T1000 (cell line): ENCODE measurements at places on chromosomes 2 and 18.

DNA sequence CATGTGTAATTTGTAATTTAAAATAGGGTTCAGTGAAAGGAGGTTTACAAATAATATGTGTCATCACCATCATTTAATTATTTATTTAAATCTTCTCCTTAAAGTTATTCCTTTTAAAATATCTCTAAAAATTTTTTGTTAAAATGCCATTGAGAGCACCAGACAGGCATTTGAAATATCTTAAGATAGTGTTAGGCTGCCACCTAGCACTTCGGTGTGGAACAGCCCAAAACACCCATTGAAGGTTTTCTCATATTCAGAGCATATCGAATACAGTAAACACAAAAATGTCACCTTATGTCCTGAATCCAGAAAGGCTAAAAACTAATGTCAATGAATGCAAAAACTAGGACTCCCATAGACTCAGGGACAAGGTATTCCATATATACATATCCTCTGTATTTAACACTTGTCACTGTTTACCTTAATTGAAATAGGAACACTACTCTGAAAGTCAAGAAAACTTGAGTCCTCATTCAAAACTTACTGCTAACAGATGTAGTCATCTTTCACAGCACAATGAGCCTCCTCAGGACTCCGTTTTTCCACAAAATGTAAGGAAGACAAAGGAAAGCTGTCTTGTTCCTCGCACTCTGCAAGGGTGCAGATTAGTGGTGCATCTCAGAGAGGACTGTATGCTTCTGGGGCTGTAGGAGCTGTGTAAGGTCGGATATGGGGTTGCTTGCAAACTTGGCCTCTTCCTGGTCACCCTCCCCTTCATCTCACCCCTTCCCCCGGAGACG, 329.5 kb downstream of the PAX3 start:
- no peak for DNase-seq

- DNase-seq, result no peak
These were observed 68.3 kb downstream of the BABAM2 start for GRCh38 chr2:27958711-27959378.

DNA sequence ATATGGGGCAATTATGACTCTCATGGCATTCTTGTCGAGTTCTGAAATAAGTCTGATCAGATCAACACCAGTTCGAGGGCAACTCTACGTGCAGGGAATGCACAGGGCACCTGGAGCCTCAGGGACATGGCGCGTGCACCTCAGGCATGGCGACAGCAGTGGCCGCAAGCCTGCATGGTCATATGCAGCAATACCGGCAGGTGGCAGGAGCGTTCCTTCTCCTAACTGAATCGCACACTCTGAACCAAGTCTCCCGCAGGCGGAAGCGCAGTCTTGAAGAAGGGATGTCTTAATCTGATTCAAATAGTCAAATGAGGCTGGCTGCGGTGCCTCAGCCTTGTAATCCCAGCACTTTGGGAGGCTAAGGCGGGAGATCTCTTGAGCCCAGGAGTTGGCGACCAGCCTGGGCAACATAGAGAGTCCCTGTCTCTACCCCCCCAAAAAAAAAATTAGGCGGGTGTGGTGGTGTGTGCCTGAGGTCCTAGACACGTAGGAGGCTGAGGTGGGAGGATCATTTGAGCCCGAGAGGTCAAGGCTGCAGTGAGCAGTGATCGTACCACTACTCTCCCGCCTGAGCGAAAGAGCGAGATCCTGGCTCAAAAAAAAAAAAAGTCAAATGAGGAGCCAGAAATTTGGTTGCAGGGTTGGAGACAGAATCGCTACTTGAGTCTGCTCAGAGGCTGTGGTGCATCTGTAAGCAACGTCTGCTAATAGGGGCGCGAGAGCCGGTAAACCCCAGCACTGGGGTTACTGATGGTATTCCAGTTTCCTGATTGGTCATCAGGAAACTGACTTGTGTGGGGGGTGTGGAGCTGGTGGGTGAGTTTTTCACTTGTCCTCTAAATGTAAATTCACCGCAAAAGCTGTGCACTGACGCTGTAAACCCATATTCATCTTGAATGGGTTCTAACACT, 28.8 kb downstream of the FHL2 start:
- DNase-seq, result no peak

- DNase-seq, result no peak
These were observed 18.7 kb downstream of the NBEAL1 start for GRCh38 chr2:203033395-203033794.

DNA sequence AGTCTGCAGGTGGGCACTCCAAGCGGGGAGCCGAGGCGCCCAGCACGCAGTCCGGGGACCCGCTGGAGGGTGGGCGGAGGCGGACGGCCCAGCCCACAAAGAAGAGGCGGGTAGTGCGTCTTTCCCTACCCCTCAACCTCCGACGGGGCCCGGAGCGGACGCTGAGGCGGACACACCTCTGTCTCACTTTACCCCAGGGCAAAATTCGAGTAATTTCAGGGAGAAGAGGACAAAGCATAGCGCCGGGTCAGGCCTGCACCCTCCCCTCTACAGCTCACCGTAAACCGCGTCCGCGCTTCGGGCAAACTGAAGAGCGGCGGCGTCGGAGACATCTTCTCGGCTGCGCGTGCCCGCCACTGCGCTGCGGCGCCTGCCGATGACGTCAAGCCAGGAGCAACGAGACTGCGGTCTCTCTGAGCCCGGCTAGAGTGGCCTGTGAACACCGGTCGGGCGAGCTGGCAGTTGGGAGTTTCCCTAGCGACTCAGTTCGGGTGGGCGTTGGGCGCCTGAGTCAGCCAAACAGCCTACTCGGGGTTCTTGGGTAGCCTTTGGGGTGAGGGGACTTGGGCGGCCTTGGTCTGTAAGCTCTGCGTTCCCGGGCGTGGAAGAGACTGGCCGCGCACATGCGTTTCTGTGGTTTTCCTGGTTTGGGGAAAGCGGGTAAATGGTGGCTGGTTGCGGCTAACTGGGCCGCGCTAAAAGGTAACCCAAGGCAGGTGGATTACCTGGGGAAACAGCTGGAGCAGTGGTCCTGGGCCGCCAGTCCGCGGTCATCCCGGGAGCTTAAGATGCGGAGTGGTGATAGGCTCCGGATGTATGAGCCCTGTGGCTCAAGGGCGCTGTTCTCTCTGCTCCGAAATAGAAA, at the start of gene THOC1:
THOC1 (minus strand) TSS at position 360 of the 865 bp plus-strand sequence; CDS start at position 332, 28 bp downstream.
- DNase-seq, result peak; percentile 65

DNA sequence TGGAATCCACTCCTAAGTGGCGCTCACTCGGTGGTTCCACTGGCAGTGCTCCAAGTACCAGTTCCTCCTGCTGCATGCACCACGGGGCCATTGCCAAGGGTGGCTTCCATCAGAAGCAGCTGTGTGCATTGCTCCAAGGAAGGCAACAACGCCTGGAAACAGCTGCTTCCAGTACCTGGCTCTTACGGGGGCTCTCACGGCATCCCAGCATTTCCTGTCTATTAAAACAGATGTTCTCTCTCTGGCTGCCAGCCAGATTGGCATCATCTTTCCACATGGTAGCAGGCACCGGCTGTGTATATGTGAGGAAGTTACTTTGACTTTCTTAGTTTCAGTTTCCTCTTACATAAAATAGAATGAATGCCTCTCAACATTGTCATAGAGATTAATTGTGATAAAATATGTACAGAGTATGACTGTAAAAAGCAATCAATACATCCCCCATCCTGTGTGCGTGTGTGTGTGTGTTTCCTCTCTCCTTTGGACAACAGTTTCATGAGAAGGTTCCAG, 84.9 kb downstream of the CMPK2 start:
- DNase-seq, result no peak

DNA sequence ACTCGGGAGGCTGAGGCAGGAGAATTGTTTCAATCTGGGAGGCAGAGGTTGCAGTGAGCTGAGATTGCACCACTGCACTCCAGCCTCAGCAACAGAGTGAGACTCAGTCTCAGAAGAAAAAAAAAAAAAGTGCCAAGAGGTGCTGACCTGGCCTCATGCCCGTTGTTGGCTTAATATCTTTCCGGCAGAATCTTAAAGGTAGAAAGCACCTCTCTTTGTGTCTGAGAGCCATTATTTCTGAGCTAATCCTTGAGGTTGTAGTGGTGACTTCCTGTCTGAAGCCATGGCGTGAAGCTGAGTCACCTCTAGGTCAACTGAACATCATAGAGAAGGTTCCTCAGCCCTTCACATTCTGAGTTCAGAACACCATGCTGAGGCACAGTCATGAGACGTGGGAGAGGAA, 60.4 kb downstream of the WDSUB1 start:
- no peak for DNase-seq

DNA sequence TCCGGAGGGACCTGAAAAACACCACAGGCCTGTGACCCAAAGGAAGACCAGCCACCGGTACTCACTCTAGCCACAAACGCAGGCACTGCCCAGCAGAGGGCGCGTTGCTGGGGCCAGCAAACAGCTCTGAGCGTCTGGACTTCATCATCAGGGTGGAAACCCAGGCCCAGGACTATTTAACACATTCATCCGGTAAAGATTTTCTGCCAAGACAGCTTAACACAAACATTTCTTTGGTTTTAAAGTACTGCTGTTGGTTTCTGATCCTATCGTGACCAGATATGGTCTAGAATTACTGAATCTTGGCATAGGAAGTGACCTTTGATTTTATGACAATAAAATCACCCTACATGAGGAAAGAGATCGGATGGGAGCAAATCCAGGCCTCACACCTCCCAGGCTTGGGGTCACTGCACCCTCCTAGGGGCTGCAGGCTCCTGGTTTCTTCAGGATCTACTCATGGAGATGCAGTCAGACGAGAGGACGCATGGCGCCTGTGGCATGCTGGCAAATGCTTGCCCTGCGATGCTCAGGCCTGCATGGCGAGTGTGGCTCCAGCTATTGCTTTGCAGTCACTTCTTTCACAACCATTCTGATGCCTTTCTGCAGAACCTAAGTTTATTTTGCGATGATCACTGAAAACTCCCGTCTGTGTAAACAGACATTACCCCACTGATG, 130.4 kb downstream of the COL4A4 start:
- DNase-seq, result no peak

DNA sequence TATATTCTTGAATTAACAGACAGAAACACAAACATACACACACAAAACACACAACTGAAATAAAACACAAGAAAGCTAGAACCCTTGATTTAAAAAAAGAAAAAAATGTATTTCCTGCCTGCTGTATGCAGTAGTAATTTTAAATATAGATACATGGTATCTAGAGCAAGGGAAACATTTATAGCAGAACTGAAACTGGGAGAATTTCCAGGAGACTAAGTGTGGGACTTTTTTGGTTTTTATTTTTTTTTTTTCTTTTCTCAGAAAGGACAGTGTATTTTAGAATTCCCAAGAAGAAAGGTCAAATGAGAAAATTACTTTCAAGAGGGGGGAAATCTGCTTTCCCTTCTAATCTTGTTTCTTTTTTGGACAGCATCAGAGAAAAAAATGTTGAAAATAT, 558.9 kb upstream of the PKDCC start:
- no peak for DNase-seq

DNA sequence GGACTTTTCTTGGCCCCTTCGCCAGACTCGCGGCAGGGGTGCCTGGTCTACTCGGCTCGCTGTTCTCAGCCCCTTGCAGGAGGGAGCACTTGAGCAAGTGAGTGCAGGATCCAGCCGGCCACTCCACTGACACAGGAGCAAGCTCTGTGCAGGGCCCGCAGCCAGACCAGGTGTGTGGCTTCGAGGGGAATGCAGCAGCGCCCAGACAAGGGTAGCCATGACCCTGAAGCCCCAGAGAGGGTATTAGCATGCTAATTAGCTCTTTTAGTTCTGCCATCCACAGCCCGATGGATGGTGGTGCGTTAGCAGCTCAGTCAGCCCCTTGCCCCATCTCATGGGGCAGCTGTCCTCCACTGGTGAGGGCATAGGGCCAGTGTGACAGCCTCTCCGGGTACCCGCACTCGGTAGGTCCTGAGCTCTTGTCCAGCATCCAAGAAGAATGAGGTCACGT, 103.2 kb upstream of the HS6ST1 start:
- DNase-seq, result no peak

DNA sequence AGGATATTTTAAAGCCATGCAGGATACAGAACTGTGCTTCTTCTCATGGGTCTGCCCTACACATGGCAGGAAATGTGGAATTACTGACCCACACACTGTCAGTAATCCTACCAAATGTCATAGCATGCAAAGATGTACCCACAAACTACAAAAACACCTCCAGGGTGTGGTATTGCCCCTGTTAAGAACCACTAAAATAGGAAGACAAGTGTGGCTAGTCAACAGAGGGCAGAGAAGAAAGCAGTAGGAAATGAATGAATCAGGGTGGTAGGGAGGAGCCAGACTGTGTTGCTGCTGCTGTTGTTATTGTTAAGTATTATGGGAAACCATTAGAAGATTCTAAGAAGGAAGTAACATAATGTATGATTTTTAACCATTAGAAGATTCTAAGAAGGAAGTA, 556.7 kb upstream of the ACVR2A start:
- DNase-seq, result no peak

DNA sequence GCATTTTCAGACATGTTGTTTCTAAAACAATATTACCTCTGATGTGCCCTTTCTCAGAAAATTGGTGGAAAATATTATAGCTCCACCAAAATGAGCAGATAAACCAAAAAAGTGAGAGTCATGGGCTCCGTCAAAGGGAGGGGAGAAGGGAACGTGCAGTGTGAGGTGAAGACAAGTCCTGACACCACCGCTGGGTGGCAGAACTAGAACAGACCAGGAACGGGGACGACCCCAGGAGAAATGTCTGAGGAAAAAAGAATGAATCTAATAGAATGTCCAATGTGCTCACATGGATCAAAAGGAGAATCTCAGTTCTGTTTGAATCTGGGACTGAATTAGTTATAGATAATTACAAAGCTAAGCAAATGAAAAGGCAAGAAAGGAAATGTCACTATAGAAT, 22.6 kb upstream of the BCL2 start:
- no peak for DNase-seq

GRCh38 chr2:84906108-84906899, 848 bp downstream of the TMSB10 start:
- DNase-seq, result no peak

DNA sequence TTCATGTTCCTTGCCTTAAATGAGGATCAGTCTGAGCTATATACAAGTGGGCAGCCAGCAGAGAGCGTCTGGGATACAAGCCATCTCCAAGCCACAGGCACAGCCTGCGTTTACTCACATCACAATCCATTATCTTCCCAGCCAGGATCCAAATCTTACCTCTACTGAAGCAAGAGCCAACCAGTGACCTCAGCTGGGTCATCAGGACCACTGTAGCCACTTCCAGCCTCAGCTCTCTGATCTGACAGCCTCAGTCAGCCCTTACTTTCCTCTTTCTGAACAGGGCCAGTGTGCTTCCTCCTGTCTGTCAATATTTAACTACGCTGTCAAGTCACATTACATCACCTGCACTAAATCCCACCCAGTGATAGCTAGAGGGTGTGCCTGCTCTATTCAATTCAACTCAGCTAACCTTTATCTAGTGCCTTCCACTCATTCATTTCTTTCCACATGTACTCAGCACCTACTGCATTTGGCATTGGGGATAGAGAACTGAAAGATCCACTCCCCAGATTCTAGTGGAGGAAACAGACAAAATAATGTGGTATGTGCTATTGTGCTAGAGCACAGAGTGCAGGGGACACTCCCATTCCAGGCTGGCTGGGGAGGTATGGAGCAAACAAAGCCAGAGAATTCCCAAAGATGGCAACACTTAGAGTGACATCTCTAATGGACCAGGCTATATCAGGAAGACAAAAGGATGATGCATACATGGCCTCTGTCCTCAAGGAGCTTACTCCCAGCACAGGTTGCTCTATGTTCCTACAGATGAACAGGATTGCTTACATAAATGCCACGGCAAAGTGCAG, 146.5 kb downstream of the NCKAP5 start:
- no peak for DNase-seq

GRCh38 chr2:160666154-160667060, 172.8 kb upstream of the RBMS1 start:
- DNase-seq, result peak; percentile 37
